CD4-positive, alpha-beta T cell treated with Interleukin-12 subunit alpha and Interleukin-12 subunit beta, for 1 hour (primary cell): ENCODE measurements at places on chromosomes 7 and 10.

- no peak for DNase-seq
Measured at GRCh38 chr10:28295336-28295735, 7.5 kb downstream of the MPP7 start.

DNA sequence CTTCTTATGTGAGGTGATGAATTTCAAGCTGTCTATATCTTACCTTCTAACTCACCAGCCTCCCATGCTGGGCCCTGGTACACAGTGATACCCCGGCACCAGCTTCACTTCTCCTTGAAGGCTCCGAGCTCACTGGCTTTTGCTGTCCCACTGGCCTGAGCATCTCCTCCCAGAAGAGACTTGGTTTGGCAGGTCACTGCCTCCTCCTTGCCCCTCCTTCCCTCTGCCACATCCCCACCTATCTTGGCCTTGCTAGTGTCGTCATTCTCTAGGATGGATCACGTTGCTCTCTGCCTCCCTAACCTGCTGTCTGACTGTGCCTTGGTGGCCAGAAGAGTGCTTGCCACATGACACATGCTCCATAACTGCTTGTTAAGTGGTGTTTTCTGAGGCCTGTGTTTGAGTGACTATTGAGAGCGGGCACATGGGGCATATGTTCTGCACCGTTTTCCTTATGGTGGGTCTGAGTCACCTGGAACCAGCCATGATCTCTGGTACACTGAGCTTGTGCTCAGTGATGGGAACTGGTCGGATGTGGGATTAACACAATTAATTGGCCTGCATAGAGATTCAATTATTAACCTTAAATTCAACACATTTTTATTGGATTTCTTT is 86.5 kb downstream of the TMEM178B start:
- DNase-seq: no peak

DNA sequence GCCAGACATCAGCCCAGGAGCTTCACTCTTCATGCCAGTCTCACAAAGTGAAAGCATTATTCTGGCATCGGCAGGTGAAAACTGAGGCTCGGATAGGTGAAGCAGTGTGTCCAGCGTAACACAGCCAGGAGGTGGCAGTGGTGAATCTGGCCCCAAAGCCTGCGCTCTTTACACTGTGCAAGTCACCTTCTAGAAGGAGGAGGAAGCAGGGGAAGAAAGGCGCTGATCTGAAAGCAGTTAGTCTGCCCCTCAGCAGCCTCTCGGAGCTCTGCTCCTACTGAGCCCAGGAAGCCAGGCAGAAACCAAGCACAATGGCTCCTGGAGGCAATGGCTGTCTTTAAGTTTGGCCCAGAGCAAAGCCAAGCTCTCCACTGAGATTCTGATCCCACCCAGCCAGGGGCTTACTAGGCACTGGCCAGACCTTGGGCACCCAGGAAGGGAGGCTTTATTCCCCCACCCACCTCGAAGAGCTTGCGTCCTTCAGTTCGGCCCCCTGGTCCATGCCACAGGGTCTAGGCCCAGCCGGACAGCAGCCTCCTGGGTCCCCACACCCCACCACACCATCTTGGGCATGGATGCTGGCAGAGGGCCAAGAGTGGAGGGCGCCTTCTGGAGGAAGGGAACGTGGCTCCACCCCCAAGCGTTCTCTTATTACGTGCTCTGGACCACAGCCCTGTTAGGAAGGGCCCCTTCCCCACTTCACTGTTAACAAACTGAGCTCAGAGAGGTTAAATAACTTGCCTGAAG is 104.5 kb downstream of the GRID1 start:
- no peak for DNase-seq

DNA sequence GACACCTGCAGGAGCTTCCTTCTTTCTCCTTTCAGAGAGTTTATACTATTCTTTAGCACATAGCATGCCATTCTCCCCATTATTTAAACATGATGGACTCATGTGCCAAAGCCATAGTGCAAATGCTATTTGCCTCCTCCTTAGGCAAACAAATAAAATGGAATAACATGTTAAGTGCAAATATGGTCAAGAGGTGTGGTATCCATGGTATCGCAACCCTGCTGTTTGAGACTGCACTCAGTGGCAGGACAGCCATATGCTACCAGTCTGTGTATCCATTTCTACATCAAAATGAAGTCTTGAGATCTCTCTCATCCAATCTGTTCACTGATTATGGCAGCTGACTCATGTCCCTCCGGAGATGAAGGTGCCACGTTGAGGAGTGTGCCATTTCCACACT is 22.8 kb downstream of the HEPACAM2 start:
- DNase-seq: no peak

DNA sequence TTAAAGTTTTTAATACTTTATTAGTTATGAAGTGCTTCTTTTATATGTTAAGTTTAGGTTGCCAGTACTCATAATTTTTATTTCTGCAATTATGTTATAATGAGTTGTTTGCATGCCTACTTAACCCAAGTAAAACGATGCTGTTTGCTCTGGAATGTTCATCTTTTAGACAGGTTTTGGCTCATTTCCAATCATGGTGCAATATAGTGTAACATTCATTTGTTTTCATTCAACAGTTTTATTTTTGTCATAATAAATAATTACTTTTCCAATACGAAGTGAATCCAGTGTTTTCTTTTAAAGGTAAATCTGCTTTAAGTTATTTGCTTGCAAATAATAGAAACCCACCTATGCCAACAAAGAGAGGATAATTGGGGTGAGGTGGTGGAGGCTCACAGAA is 22.1 kb downstream of the ARL5B start:
- no peak for DNase-seq

GRCh38 chr10:100045592-100045991 is 35.8 kb upstream of the DNMBP start:
- DNase-seq: no peak

DNA sequence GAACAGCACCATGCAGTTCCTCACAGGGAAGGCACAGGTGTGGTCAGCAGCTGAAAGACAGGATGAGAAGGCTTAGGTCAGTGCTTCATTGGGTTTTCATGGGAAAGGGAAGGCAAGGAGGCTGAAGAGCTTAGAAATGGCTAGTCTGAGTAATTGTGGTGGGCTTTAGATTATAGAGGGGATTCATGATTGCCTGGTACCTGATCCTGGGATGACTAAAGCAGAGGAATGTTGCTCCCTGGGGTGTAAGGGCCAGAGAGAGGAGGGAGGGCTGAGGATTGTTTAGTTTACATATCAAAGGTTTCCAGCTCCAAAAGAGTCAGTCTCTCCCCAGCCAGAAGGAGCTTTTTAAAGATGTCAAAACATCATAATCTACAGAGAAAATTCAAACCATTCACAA is 396.3 kb upstream of the POM121L12 start:
- DNase-seq: no peak

GRCh38 chr7:24597014-24597413 is 23.8 kb downstream of the PALS2 start:
- no peak for DNase-seq

GRCh38 chr7:33748793-33749192 is 156.5 kb upstream of the BMPER start:
- no peak for DNase-seq

DNA sequence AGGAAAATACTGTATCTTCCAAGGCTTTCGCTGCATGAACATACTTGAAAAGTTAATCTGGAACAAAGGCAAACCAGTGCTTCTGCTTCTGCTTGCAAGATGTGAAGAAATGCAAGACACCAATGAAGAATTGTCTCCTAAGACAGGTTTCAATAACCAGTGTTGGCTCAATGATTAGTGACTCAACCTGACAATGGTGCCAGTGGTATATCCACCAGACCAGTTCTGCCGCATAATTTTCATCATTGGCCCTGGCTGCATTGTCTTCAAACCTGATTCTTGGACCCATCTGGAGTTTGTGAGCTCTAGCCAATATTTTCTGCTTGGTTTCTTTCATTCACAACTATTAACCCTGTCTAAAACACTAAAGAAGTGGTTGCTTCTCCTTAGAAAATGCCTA is 13.6 kb upstream of the STAMBPL1 start:
- DNase-seq: no peak

DNA sequence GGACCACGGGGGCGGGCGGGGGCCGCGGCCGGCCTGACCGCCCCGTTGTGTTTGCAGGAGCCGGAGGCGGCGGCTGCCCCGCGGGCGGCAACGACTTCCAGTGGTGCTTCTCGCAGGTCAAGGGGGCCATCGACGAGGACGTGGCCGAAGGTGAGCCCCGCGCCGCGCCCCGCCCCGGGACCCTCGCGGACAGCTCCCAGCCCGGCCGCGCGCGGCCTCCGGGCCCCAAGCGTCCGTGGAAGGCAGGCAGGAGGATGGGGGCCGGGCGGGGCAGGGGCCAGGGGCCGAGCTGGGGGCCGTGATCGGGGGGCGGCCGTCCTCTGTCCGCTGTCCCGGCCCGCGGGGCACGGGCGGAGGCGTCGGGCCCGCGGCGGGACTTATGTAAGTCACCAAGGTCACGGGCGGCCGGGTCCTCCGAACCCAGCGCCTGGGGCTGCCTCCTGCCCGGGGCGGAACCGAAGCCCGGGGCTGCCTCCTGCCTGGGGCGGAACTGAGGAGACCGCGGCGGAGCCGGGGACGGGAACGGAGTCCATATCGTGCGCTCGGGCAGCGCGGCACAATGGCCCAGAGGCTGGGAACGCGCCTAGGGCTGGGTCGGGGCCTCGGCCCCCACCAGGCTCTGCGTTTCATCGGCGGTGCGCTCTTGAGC is 497 bp downstream of the PPP2R2D start:
- peak; percentile 62 for DNase-seq

DNA sequence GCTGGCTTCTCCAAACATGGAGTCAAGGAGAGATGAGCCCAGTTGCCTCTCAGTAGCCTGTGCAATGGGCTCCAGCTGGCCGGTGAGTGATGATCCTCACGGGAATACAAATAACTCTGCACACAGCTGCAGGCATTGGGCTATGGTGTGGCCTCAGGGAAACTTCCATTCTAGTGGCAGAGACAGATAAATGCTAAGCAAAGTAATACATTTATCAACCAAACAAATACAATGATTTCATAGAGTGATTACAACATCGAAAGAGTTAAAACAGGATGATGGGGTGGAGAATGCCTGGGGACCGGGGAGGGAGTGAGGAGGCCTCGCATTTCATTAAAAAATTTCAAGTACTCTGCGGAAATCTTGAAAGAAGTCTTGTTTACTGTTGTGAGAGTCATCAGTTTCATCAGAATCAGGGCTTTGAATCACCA is 15.0 kb upstream of the AKR1B1 start:
- no peak for DNase-seq

- DNase-seq: no peak
Measured at GRCh38 chr7:151693140-151693539, 173.4 kb upstream of the RHEB start.

DNA sequence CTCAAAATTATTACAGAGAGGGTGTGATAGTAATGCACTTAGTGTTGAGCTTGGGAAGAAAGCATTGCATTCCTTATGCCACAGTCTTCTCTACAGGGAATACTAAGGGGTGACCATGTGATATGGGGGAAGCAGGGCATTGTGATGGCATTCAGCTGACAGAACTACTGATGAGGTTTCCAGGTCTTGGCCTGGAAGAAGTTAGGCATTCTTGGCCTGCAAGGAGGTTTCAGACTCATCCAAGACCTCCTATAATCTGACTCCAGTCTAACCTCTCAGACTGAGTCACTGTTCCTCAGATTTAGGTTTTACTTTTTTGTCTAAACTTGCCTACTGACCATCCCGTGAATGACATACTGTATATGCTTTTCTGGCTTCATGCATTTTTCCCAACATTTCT is 7.9 kb downstream of the STMP1 start:
- DNase-seq: no peak

- no peak for DNase-seq
Measured at GRCh38 chr10:96074776-96075175, 31.4 kb downstream of the CCNJ start.

GRCh38 chr7:45240273-45240771 is 82.7 kb downstream of the RAMP3 start:
- DNase-seq: no peak

GRCh38 chr7:6205971-6206660 is 66.3 kb downstream of the CYTH3 start:
- no peak for DNase-seq
